ENCODE measurements at places on chromosomes 5 and 9. TPM values are rescaled to one million over a fixed set of nuclear protein-coding genes. Genes with fewer than 3 reads are reported as not detected.

GRCh38 chr5:122559676-122560075 is 215.2 kb upstream of the SNX2 start:
- no peak overlapping the region for H3K27ac ChIP-seq
- H3K4me3 ChIP-seq: no peak overlapping the region
- H3K4me1 ChIP-seq: no peaks in the 10 kb centered on the region
- DNase-seq: no peak
- no peaks in the 10 kb centered on the region for H3K27me3 ChIP-seq

GRCh38 chr5:69212022-69212421 is 22.6 kb downstream of the CENPH start:
- DNase-seq: no peak
- no peaks in the 10 kb centered on the region for H3K27me3 ChIP-seq
- H3K36me3 ChIP-seq: no peaks in the 10 kb centered on the region

DNA sequence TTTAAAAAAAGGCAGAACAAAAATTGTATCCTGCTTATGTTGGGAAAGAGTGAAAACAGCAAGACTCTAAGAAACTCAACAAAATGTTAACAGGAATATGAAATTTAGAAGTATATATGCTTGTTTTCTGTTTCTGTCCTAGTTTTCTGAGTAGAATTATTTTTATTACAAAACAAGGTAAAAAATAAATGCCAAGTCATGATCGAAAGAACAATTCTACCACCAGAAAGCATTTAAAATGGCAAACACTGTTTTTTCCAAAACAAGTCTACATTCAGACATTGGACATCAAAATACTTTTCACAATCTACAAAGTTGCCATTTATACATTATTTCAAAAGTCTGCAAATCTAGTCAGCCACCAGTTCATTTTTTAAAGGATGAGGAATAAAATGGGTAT is 102.6 kb downstream of the TLE1 start:
- H3K27ac ChIP-seq: no peak overlapping the region
- H3K4me1 ChIP-seq: no peaks in the 10 kb centered on the region
- no peaks in the 10 kb centered on the region for H3K27me3 ChIP-seq
- H3K4me3 ChIP-seq: no peak overlapping the region
- no peak for DNase-seq

DNA sequence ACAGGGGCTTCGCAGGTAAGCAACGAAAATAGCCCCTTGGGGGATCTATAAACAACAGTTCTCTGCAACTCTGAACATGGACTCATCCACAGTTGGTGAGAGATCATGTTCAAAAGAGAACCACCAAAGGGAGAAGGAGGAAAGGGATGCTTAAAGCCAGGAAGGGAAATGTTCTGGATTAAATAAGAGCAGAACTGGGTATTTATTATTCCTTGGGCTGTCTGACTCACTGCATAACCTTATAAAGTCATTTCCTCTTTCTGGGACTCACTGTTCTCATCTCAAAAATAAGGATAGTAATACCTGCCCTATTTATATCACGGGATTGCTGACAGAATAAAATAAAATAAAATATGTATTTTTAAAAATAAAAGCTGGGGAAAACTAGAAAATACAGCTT is 11.2 kb upstream of the MARCHF3 start:
- H3K27me3 ChIP-seq: no peaks in the 10 kb centered on the region
- H3K27ac ChIP-seq: no peak overlapping the region
- DNase-seq: no peak
- no peak overlapping the region for H3K4me3 ChIP-seq

- H3K27me3 ChIP-seq: no peaks in the 10 kb centered on the region
- DNase-seq: no peak
- no peak overlapping the region for H3K27ac ChIP-seq
- H3K4me3 ChIP-seq: no peak overlapping the region
Measured at GRCh38 chr5:121762426-121762825, 89.3 kb upstream of the FTMT start.

GRCh38 chr5:72112389-72112788 is 5.1 kb downstream of the MAP1B start:
- no peak overlapping the region for H3K4me3 ChIP-seq
- peaks cover 8% of the 10 kb centered on the region for H3K4me1 ChIP-seq
- DNase-seq: no peak
- peaks cover 29% of the 10 kb centered on the region for H3K27me3 ChIP-seq

DNA sequence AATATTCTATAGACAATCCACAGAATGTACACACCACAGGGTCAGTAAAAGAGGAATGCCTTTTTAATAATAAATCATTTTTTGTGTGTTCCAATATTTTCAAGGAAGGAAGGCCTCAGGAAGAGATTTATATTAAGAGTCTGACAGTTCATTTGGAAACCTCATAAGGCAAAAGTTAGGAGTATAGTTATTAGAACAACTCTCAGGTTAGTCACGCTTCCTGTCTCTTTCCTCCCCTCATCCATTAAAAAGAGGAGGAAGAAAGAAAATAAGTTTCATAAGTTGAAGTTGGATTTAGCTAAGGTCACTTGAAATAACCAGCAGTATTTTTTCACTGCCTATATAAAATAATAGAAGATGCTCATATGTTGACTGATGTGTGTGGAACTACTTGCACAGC is 863.2 kb downstream of the PTPRD start:
- no peaks in the 10 kb centered on the region for H3K4me1 ChIP-seq
- H3K36me3 ChIP-seq: no peaks in the 10 kb centered on the region
- H3K27me3 ChIP-seq: no peaks in the 10 kb centered on the region
- no peak overlapping the region for H3K4me3 ChIP-seq
- H3K27ac ChIP-seq: no peak overlapping the region

GRCh38 chr5:140109018-140109758 is 4.7 kb upstream of the PURA start:
- no peak overlapping the region for H3K27ac ChIP-seq
- H3K36me3 ChIP-seq: no peaks in the 10 kb centered on the region
- H3K4me1 ChIP-seq: peaks cover 43% of the 10 kb centered on the region
- H3K4me3 ChIP-seq: peak overlapping the region; percentile 65

DNA sequence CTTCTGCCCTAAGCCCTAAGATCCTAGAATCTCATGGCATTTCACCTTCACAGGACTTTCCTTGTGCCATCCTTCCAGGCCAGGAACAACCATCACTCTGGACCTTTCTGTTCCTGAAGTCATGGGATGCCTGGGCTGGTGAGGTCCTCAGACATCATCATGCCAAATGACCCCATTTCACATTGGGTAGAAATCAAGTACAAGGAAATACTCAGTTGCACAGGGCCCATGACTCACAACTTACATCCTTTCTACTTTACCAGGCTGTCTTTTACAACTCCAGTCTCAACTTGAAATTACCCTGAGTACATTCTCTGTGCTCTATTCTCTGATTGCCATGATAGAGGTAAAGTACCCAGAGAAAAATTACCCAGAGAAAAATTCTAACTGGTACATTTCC is 167.1 kb downstream of the PIK3R1 start:
- H3K4me1 ChIP-seq: no peaks in the 10 kb centered on the region
- no peaks in the 10 kb centered on the region for H3K36me3 ChIP-seq
- H3K27me3 ChIP-seq: peaks cover 2% of the 10 kb centered on the region
- H3K4me3 ChIP-seq: no peak overlapping the region
- DNase-seq: no peak

DNA sequence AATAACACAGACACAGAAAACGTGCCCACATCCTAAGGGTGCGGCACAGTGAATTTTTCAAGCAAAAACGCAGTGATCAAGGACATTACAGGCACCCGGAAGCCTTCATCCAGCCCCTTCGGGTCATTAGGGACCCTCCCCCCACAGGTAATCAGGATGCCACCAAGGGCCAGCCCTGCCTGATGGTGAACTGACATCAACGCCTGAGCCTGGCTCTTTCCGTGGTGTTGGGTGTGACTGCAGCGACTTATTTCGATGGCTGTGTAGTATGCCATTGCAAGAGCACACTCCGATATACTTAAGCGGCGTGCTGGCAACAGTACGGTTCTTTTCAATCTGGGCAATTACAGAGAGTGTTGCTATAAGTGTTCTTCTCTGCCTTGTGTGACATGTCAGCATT is 310.0 kb upstream of the IRX1 start:
- no peak overlapping the region for H3K4me3 ChIP-seq
- H3K36me3 ChIP-seq: no peaks in the 10 kb centered on the region
- no peak for DNase-seq
- H3K4me1 ChIP-seq: no peaks in the 10 kb centered on the region
- no peak overlapping the region for H3K27ac ChIP-seq
- H3K27me3 ChIP-seq: no peaks in the 10 kb centered on the region

DNA sequence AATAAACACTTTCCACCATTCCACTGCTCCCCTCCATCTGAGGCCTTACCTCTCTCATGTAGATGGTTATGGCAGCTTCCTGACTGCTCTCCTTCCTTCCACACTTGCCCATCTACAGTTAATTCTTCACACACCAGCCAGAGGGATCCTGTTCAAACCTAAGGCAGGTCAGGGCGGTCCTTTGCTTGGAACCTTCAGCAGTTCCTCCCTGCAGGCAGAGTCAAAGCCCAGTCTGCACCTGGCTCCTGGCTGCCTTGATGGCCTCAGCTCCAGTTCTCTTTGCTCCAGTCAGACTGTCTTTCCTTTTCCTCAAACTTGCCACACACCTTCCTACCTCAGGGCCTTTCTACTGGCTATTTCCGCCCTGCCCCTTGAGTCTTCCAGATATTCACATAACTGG is 30.2 kb upstream of the NR3C1 start:
- no peaks in the 10 kb centered on the region for H3K36me3 ChIP-seq
- peaks cover 31% of the 10 kb centered on the region for H3K4me1 ChIP-seq
- H3K4me3 ChIP-seq: peak overlapping the region; percentile 88
- no peak for DNase-seq
- H3K27me3 ChIP-seq: no peaks in the 10 kb centered on the region
- peak overlapping the region; percentile 75 for H3K27ac ChIP-seq

- H3K36me3 ChIP-seq: no peaks in the 10 kb centered on the region
- peak within 1 kb of the TSS; percentile 96 for H3K27ac ChIP-seq
- H3K4me1 ChIP-seq: peaks cover 51% of the 10 kb centered on the region
- no peaks in the 10 kb centered on the region for H3K27me3 ChIP-seq
- DNase-seq: peak; percentile 94
Measured at GRCh38 chr9:33167084-33167971, at the start of gene B4GALT1. B4GALT1 (minus strand) TSS chr9:33167336; CDS start chr9:33167169, 167 bp downstream.

GRCh38 chr5:58074222-58074621 is 385.7 kb downstream of the PLK2 start:
- DNase-seq: no peak
- no peak overlapping the region for H3K27ac ChIP-seq
- H3K36me3 ChIP-seq: no peaks in the 10 kb centered on the region
- H3K4me1 ChIP-seq: no peaks in the 10 kb centered on the region

DNA sequence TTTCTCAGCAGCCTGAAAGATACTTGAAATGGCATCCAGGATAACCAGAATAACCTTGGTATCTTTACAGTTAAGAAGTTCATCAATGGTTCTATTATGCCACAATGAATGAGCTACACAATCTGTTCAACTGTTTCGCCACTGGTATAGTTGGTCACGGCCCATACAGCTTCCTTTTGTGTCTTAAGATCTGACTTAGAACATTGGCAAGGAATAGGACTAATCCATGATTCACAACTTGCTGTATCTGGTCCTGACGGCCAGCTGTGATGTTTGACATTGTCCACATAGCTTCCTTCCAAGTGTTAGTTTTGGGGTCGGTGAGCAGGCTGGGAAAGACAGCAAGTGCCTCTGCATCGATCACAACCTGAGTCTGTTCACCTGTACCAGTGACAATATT is 113.3 kb upstream of the RAD23B start:
- H3K4me3 ChIP-seq: no peak overlapping the region
- no peak overlapping the region for H3K27ac ChIP-seq
- no peaks in the 10 kb centered on the region for H3K27me3 ChIP-seq
- H3K36me3 ChIP-seq: no peaks in the 10 kb centered on the region
- no peaks in the 10 kb centered on the region for H3K4me1 ChIP-seq
- no peak for DNase-seq

Gene SMIM33
- 0.54 TPM for total RNA-seq

Gene PNPLA7
- 12.4 TPM for total RNA-seq

Gene TYRP1
- not detected for total RNA-seq

Gene OGN
- 0.86 TPM for total RNA-seq

Gene BHMT2
- total RNA-seq: not detected

Gene OMD
- total RNA-seq: not detected

Gene SPINK4
- total RNA-seq: not detected

Gene PCDHGA12
- not detected for total RNA-seq

Gene ORM2
- total RNA-seq: not detected
